ENCODE measurements at places on chromosomes 4 and X. TPM values are rescaled to one million over a fixed set of nuclear protein-coding genes. Genes with fewer than 3 reads are reported as not detected.

DNA sequence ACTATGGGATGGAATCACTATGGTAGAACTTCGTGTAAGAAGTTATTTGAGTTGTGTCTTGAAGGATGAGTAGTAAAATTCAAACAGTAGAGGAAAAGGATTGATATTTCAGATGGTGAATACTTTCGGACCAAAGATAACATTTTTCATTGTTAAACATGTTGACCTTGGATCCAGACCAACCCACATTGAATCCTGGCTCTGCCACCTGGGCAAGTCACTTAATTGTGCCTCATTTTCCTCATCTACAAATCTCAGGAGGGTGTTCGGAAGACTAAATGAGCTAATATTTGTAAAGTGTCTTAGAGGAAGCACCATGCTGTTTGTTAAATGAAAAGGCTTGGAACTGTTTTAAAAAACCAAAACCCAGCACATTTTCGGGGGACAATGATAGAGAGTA, 1.4 kb upstream of the AIFM1 start:
- no peak for DNase-seq

DNA sequence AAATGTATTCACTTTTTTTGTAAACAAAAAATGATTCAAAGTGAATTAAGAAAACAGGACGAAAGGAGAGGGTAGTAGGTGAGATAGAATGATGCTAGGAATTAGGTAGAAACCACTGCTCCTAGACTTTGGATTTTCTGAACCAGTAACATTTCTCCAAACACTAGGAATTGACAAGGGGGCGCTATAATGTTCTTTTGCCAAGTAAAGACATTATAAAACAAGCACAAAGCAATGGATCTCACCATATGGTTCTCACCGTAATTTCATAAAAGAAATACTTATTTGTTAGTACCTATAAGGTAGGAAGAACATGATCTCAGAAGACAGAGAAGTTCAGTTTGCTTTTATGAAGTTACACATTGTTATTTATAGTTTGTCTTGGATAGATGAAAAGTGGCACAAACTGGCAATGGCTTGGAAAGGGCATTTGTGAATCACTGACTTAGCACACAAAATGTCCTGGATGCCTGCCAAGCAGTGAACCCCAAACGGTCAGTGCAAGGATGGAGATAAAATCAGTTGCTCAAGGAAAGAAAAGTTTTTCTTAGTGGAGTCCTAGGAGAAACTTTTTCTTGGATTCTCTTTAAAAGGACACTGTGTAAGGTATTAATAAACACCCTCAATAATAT, 8.1 kb upstream of the TBC1D1 start:
- DNase-seq, result no peak

DNA sequence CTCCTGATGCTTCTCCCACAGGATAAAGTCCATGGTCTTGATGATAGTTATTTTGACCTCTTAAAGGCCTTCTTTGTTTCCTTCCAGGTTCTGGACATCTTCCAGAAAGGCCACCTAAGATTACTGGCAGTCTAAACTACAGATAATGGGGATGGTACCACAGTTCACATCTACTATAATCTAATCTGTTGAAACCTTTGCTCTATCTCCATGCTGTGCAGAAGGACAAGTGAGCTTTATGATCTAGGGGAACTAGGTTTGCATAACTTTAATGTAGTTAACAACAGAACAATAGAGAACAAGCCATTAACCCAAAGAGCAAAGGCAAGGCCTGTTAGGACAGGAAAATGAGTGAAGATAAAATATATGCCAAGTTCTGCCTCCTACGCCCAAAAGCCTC, 103.9 kb upstream of the KLHL13 start:
- DNase-seq, result no peak

DNA sequence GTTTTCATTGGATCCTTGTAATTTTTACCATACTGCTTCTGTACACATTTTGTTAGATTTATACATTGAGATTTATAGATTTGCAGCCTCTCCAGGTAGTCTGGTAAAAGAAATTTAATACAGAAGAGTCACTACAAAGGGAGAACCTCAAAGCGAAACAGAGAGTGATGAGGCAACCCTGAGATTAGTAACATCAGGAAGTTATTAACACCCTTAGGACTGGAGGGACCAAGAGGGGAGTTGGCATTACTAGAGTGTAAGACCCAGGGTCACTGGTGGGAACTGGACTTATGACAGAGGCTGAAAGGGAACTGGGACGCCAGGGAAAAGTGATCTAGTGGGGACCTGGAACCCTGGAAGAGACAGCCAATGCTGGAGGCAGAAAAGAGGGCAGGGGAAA, 20.6 kb upstream of the MAML3 start:
- no peak for DNase-seq

- no peak for DNase-seq
Observed at GRCh38 chr4:187883049-187883448, 112.5 kb upstream of the ZFP42 start.

DNA sequence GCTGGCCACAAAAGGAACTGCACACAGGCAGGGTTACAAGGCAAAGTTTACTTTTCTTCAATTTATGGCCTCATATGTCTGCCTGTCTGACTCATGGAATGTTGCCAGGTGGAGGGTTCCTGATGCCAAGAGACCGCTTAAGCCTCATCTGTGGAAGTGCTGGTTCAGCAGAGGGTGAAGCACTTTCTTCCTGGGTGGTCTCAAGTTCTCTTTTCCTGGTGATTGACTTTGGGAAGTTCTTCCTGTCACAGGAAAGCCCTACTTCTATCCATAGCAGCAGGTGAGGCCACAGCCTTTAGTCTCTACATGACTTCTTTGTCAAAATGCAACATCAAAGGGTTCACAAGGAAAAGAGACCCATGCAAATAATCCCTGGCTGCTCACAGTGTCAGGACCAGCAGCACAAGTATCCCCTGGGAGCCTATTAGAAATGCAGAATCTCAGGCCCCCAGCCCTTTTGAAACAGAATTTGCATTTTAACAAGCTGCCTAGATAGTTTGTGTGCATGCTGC, 81.4 kb upstream of the IGFBP7 start:
- DNase-seq, result no peak

- DNase-seq, result no peak
Observed at GRCh38 chrX:12439416-12439815, 301.1 kb downstream of the FRMPD4 start.

- DNase-seq, result no peak
Observed at GRCh38 chr4:6024313-6024960, 6.2 kb upstream of the C4orf50 start.

DNA sequence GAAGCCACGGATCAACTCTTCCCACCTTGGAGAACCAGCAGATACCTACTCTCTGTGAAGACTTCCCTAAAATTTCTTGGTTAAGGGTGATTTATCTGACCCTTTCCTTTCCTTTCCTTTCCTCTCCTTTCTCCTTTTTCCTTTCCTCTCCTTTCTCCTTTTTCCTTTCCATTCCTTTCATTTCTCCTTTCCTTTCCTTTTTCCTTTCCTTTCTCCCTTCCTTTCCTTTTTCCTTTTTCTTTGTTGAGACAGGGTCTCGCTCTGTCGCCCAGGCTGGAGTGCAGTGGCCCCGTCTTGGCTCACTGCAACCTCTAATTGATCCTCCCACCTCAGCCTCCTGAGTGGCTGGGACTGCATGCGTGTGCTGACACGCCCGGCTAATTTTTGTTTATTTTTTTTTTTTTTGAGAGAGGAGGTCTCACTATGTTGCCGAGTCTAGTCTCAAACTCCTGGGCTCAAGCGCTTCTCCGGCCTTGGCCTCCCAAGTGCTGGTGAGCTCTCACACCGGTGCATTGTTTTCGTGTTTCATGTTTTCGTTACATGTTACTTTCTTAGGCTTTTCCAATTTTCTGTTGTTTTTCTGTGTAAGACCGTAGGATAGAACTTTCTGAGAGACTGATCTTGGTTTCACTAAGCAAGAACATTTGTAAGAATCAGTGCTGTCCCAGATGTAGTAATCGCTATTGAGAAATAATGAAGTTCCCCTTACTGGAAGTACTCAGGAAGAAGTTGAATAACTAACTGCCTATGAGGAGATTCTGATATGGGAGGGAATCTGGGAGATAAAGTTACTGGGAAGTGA, 2.0 kb downstream of the TMEM165 start:
- no peak for DNase-seq

Gene ASMTL
- 57.2 TPM for total RNA-seq

Gene DCAF4L1
- 0.31 TPM for total RNA-seq

Gene CT45A1
- not detected for total RNA-seq

Gene NAA11
- total RNA-seq, result not detected

Gene MAGEC1
- total RNA-seq, result not detected

Gene GDPD2
- total RNA-seq, result not detected

Gene OPRPN
- not detected for total RNA-seq
